Stimulated activated CD4-positive, alpha-beta T cell treated with anti-CD3 and anti-CD28 coated beads, Interleukin-4, amount 100 ng/mL, for 4 hours (primary cell): ENCODE measurements at places on chromosomes 6 and 20.

GRCh38 chr6:92977018-92977417 is 442.3 kb downstream of the EPHA7 start:
- no peak for DNase-seq

DNA sequence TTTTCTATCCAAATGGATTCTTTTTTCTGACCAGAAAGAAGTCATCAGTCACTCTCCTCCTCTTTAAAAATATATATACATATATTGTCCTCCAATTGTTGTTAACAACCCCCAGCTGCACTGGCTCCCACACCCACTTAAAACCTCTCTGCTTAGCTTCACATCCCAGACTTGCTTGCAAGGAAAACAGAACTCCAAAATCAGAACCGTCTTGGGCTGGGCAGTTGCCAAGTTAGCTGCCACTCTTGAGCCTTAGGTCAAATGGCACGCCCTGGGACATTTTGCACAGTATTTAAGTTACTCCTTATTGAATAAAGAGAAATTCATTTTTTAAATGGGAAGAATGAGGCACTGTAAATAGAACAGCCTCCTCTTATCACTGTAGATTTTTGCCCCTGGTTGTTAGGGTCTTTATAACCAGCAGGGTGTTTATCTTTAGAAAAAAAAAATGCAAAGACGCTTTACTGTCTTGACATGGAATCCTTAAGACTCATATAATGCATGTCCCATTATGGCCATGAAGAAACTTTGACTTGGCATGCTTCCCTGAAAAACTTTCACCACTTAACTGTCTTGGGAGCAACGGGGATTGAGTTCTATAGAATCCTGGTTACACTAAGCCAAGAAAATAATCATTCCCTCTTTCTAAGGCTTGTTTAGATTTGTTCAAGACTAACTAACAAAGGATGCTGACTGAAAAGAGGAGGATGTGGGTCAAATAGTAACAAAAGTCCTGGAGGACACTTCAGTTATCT is 204.5 kb downstream of the ISM1 start:
- no peak for DNase-seq

GRCh38 chr20:37383229-37383989 is 37.5 kb downstream of the SRC start:
- DNase-seq: no peak

DNA sequence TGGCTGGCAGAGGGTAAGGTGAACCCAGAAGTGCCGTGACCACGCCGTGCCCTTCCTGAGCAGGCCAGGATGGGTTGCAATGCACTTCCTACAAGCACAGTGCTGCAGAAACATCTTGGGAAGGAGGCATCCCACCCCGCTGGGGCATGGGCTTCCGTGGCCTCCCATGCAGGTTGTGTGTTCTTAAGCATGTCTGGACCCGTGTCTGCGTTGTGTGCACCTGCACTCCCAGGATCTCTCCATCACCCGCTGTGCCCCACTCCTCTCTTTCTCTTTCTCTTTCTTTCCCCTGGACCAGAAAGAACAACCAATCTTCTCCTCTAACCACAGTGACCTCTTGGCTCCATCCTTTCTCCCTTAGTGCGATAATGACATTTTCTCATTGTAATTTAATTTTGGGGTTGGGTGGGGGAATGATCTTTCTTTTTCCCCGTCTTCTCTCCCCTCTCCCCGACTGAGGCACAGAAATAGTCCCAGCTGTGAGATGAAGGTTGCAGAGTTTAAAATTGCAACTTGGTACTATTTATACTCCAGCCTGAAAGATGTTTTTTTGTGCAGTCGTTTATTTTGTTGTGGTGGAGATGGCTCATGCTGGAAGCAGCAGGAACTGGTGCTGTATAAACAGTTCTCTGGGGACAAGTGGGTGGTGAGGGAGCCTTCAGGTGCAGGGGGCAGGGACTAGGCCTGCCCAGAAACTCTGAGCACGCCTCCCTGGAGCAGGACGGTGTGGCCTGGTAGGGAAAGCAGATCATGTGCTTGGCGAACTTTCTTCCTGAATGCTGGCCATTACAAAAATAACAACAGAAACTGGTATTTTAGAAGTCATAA is 20.5 kb downstream of the BCAS4 start:
- no peak for DNase-seq

DNA sequence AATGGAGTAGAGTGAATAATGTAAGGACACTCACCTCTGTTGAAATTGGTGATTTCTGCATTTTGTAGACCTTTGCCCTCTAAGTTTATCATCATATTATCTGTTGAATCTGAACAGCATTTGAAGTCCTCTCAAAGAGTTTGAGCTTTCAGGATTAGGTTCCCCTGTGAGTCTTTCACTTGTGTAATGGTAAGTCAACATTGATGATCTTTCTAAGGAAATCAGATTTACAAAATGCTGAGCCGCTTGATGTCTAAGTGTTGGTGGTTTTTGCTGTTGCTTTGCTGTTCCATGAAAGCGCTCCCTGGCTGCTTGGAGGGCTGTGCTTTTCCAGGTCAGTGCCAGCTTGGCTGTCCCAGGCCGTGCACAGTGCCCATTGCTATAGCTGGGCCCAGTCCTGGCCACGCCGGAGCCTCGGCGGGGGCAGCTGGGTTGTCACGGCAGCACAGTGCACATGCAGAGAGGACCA is 33.8 kb upstream of the KIF25 start:
- no peak for DNase-seq

DNA sequence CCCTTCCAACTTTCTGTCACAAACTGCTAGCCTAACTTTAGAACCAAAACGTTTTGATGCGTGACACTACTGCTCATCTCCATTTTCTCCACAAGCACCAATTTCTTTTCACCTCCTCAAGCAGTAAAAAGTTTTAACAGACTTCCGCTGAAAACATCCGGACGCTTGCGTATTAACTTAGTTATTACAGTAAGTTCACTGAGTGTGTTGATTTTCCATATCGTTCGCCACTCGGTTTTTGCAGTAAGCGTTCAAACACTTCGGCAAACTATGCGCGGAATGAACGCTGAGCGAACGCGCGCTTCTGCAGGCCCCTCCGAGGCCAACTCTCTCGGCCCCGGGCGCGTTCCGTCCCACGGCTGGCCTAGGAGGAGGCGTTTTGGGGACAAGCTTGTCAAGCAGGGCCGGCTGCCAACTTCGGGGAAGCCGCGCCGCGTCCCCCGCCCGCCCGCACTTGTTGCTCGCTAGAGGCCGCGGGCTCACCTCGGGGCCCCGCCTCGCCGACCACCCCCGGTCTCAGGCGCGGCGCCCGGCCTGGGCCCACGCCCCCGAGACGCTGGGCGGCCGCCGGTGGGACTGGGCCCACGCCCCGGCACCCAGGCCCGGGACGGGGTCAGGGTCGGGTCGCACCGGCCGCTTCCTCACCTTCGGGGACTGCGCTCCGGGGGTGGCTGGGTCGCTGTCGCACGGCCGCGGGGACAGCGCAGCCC is 945 bp downstream of the PHF10 start:
- DNase-seq: peak; percentile 63

GRCh38 chr6:6749702-6750491 is 161.4 kb downstream of the LY86 start:
- DNase-seq: peak; percentile 20
